A549 treated with ZK216348 at 1 μM for 4 hours (cell line): ENCODE measurements at places on chromosomes 5 and 9. TPM values are rescaled to one million over a fixed set of nuclear protein-coding genes. Genes with fewer than 3 reads are reported as not detected.

TLR4 gene
- 0.05 to 0.16 TPM (median 0.13 TPM) in 5 replicates for total RNA-seq

IRX1 gene
- not detected in 5 replicates for total RNA-seq

GLT6D1 gene
- not detected in 5 replicates for total RNA-seq

PCSK1 gene
- 0.09 to 0.29 TPM (median 0.25 TPM) in 5 replicates for total RNA-seq

FOXD4L5 gene
- 0.06 to 0.11 TPM (median 0.11 TPM) in 3 of 5 replicates, not detected in the others for total RNA-seq

GZMA gene
- not detected in 5 replicates for total RNA-seq
